Stimulated activated effector memory CD8-positive, alpha-beta T cell treated with anti-CD3 and anti-CD28 coated beads, Interleukin-12 subunit alpha, Interleukin-12 subunit beta, amount 100 ng/mL, for 72 hours (primary cell): ENCODE measurements at places on chromosomes 6 and 20.

- peak; percentile 68 for DNase-seq
These were observed 24.4 kb upstream of the C6orf62 start for GRCh38 chr6:24743265-24743943.

- no peak for DNase-seq
These were observed 444.8 kb upstream of the PLCB4 start for GRCh38 chr20:8624046-8624445.

GRCh38 chr6:12621754-12622153, 94.8 kb upstream of the PHACTR1 start:
- DNase-seq: no peak

DNA sequence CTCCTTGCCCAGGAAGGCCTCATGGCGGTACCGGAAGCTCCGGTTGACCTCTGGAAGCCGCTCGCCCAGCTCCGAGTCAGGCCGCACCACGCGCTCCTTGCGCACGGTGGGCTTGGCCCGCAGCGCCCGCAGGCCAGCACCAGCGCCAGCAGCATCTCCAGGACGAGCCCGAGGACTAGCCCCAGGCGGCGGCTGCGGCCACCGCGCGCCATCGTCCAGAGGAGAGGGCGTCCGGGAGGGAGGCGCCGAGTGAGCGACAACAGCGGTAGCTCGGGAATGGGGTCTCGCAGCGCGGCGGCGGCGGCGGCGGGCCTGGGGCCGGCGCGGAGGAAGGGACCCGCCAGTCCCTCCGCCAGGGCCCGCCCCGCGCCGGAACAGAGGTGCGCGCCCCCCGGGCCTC, 27.6 kb upstream of the CGA start:
- no peak for DNase-seq

DNA sequence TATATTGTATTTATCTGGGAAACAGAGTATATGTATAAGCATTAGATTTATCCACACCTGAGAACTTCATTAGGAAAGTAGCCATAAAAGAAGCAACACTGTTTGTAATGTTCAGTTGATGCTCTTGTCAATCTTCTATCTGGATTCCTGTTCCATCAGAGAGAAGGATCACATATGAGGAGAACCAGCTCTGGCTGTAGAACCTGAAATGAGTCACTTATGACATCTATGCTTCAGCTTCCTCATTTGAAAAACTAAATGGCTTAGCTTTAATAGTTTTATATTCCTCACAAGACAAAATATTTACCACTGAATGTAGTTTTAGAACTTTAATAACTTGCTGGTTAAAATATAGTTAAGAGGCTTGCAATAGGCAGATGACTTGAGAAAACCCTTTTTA, 144.7 kb downstream of the TASP1 start:
- no peak for DNase-seq

DNA sequence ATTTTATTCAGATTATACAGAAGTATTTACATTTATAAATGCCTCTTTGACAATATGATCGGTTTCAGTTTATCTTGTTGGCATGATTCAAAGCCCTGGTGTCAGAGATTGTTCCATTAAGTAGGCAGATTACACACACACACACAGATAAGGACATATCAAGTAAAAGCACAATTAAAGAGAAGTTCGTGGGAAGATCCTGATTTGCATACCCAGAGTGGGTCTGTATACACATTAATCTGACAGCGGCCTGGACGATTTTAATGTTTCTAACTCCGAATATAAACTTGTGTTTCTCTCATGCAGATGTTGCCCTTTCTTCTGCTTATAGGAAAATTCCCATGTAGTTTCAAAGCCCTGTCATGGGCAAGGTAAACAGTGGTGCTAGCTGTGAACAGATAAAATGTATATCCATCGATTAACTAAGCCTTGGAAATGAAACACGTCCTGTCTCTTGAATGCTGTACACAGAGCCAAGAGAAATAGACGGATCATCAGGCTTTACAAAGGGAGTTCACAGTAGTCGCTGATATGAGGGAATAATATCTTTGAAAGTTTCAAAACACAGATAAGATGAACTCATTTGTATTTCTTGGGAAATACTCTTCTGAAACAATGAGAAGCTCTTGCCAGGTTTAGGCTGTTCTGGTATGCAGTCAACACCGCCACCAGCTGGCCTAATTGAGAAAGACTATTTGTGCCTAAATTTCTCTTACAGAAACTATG, 108.2 kb upstream of the GMDS start:
- DNase-seq: peak; percentile 69

DNA sequence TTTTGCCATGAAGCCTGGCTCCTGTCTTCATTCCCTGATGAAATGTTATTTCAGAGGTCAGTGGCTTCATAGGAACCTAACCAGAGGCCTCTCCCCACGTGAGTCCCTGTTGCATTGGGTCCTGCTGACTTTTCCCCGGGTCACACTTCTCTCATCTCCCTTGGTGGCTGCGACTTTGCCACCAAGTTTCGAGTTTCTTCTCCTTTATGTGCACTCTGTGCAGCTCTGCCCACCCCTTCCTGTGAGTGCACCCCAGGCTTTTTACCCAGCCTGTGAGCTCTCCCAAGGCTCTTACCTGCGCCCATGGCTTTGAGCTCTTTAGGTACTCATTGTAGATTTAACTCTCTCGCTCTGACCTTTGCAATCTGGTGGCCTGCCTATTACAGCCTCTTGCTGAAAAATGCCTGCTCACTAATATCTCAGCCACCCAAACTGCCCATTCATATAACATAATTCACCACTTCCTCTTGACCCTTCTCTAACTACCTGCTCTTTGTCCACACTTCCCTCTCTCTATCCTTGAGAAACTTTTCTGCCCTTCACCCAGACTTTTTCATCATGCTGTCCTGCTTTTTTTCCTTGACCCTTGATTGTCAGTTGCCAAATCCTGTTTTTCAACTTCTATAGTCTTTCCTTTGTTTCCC, 105.9 kb downstream of the SASH1 start:
- DNase-seq: no peak

DNA sequence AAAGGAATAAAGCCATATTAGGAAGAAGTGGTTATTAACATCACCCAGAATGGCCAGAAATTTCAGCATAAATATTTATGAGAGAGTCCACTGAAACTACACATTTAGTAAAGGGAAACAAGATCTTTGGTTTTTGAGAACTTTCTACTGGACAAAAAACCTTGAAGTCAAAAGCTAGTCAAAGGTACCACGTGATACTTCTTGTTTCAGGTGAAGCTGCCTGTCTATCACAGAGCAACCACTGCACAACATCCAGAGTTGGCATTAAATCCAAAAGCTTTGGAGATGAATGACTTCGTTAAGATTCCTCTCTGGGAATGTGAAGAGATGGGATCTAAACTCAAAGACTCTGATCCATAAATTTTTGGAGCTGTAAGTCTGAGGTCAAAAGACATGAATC, 137.0 kb downstream of the KCNQ5 start:
- no peak for DNase-seq

- DNase-seq: peak; percentile 66
These were observed 226.5 kb upstream of the CITED2 start for GRCh38 chr6:139600919-139601475.

DNA sequence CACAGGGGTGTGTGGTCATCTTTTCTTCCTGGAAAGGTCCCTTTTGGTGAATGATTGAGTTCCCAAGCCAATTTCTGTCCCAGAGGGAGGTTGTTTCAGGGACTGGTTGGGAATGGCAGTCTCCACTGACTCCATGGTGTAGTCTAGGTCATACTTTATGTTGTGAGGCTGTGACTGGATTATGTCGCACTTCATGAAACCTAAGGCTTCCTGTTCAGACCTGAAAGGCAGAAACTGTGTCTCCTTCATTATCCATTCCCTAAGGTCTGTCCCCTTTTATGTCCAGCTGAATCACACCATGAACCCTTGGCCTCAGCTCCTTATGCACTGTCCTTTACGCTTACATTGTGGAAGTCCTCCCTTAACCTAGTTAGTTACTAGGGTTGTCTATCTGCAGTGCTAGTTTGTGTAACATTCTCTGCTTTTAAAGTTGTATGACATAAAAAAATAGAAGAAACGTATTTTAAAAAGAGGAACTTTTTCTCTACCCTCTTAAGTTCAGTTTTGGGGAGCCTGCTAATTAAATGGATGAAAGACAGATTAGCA, 191.3 kb downstream of the JARID2 start:
- no peak for DNase-seq

DNA sequence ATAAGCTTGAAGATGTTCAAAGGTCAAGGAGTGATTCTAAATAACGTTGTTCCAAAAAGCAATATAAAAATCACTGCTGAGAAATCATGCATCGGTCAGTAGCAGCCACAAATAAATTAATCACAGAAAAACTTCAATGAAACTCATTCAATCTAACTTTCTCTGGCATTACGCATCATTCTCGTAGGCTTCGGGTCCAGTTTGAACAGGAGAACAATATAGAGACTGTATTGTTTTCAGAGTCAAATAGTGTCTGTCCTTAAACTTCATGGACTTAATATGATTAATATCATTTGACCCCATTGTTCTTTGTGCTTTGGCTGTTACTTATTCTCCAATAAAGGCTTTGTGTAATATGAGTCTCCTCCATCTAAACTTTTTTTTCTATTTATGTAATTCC, 200.4 kb downstream of the C6orf118 start:
- no peak for DNase-seq

DNA sequence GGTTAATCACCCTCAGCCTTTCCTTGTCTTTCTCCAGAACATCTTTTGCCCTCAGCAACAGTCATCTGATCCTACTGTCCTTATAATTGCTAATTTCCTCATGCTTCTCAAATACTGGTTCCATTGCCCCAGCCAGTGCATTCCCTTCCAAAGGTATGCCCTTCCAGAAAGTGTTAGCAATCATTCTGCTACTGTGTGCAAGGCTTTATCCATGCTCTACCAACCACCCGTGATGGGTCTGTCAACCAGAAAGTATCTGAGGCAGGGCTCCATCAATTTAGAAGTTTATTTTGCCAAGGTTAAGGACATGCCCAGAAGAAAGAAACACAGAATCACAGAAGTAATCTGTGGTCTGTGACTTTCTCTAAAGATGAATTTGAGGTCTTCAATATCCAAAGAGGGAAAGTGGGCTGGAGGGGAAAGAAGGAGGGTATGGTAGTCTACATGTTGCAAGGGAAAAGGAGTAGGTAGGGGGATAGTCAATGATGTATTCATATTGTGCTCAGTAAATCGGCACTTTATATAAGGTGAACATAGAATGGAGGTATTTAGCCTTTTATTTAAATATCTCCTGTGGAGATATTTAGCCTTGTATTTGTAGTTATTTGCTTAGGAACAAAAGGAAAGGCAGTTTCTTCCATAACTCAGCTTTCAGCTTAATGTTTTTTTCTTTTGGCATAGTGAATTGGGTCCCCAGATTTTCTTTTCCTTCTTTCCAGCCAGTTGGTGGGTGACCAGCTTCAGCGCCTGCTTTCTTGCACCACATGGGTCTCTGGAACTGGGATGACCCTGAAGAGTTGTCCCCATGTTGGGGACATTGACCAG, 35.2 kb upstream of the PAQR8 start:
- no peak for DNase-seq

DNA sequence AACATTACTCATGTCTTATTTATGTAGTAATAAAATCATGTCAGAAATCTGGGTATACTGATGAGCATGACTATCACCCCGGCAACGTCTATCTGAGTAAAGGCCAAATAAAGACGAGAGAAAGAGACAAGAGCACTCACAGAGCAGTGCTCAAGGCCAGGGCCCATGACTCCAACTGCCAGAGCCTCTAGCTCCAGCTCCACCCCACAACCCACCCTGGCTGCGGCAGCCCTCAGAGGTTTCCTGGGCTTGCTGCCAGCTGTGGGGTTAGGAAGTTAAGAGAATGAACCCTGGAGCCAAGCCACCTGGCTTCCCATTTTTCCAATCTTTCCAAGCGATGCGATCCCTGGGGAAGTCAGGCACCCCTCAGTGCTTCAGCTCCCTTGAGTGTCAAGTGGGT, 92.0 kb upstream of the PAX1 start:
- DNase-seq: no peak

DNA sequence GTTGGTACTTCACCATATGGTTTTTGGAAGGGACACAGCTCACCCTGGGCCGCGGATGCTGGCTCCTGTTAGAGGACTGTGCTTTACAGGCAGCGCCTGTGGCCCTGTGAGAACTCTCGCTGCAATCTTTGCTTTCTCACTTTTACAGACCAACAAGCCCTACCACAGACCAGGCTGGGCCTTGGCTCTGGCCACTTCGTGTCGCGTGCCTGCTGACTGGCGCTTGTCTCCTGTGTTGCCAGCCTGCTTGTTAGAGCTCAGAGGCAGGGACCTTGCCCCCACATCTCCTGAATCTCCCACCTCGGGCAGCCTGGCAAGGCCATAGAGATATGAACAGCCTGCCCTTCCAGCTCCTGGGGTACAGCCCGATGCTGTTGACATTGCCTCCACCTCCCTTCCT, 56.1 kb downstream of the SYNJ2 start:
- no peak for DNase-seq

DNA sequence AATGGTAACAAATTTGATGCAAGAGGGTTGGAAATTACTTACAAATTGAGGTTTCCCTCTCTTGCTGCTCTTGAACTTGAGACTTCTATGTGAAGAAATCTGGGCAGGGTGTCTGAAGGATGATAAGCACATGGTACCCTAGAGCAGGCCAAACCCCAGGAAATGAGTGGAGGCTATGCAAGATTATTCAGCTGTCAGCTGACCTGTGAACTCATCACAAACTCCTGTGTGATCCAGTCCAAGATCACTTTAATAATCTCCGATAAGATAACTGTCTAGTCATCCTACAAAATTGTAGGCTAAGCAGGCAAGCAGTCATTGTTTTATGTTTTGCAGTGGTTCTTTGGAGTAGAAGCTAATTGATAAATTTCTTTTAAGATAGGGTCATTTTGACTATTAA, 213.1 kb downstream of the BTBD3 start:
- no peak for DNase-seq

DNA sequence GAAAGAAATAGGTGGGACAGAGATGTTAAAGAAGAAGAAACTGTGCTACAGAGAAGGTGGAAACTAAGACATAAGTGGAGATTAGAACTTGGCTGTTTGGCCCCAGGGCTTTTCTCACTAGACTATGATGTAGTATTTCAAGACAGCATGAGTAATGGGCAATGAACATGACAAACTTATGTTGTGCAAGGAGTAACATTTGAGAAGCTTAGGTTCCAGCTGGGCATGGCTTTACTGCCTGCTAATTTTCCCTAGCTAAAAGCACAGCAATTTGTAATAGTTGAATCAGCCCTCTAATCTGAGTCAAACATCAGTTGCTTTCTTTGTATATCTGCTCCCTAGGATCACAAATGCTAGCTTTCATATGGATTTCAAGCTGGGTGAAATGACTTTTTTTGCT, 294.3 kb upstream of the BMP2 start:
- DNase-seq: no peak

DNA sequence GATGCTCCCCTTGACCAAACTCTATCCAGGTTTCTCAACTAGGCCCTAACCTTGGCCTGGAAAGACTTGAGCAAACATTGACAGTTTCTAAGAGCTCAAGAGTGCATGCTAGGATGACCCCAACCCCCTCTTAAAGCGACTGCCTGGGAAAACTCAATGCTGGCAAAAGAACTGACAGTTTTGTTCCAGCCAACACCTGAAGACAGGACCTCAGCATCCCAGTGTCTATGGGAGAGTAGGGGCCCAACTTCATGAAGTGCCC, 119.9 kb downstream of the ZMYND8 start:
- DNase-seq: no peak
